ENCODE measurements at places on chromosomes 12 and 14.
A peak's percentile ranks its signal among the peaks of the same experiment; 100 is the strongest.

DNA sequence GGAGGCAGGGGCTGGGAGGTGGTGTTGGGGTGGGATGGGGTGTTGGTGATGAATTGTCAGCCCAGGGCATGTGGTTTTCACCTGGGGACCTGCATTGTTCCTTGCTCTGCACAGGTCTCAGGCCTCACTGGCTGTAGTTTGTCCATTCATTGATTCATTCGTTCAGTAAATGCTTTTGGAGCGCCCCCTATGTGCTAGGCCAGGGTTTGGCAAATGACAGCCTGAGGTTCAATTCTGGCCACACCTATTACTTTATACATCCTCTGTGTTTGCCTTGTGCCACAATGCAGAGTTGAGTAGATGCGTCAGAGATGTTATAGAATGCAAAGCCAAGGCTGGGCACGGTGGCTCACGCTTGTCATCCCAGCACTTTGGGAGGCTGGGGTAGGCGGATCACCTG lies 4.7 kb downstream of the ADCK1 start:
- peak; percentile 47 for DNase-seq

GRCh38 chr14:51328064-51328771 lies 88.2 kb downstream of the TMX1 start:
- DNase-seq: no peak

DNA sequence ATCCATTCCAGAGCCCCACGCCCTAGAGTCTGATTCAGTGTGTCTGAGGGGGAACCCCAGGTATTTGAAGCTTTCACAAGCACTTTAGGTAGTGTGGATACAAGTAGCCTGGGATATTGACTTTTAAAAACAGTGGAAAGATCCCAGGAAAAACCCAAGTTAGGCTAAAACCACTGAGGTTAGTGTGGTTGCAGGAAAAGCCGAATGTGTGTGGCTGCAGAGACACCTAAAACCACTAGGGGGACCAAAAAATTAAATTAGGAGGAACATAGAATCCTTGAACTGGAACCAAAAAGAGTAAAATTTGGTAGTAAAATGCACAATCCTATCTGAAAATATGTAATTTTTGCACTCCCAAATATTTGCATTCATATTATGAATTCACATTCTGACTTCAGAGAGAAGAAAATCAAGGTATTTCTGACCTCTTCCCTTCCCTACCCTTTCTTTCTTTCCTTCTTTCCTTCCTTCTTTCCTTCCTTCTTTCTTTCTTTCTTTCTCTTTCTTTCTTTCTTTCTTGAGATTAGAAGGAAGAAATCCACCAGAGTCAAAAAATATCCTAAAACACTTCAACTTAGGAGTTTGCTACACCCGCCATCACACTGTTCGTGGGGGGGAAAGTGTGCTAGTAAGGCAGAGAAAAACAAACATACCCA lies 37.8 kb downstream of the SLCO1A2 start:
- peak; percentile 51 for DNase-seq

DNA sequence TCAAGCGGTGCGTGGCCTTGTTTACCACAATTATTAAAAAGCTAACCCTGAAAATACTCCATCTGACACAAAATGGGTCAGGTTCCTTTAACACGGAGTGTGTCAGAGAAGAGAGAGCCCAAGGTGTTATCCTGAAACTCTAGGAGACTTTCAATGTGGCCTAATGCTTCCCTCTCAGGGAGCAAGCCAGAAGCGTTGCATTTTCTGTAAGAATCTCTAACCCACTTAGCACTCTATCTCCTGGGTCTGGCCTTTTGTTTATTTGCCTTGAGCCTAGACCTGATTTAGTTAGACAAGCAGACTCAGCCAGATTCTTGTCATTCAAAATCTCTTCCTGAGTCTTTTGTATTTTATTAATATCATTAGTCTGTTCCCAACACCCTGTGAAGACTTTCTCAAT lies 184.0 kb upstream of the SYT1 start:
- DNase-seq: no peak

DNA sequence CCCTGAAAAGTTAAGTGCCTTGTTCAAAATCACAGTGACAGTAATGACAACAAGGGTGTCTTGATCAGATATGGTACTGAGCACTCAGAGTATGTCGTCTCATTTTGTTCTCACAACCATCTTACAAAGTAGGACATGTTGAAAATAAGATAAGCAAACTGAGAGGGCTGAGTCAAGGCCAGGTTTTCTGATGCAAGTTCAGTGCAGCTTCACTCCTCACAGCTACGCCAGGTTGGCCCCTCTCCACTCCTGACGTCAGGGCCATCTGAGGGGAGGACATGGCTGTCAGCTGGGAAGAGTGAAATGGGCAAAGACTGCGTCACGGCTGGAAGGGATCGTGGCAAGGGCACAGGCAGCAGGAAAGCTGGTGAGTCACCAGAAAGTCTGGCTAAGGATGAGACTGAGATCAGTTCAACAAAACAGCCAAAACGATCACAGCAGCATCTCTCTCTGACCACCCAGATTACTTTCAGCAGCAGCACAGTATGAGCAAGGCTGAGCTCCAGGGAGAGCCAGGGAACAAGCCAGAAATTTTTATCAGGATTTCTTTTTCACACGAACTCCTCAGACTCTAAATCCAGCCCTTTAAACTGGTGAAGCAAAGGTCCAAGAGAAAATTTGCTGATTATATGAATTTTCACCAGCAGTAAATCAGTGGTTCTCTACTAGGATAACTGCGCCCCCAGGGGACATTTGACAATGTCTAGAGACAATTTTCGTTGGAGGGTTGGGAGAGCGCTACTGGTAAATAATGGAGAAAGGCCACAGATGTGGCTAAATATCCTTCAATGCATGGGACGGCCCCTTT lies 297.9 kb upstream of the AMIGO2 start:
- DNase-seq: peak; percentile 78

DNA sequence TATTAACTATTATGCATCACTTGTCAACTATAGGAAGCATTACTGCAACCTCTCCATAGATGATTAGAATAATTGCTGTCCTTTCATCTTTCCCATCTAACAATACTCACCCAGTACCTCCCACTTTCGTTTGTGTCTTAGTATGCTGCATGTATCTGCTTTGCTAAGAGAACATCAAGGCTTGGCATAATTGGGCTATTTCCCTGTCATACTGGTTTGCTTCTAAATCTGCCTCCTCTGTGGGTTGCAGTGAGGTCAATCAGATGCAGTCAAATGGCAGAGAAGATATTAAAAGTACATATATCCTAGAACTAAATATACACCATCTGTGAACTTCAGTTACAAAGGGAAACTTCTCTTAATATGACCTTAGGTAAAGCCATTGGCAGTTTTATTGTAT lies 710.8 kb downstream of the DIO2 start:
- DNase-seq: no peak

DNA sequence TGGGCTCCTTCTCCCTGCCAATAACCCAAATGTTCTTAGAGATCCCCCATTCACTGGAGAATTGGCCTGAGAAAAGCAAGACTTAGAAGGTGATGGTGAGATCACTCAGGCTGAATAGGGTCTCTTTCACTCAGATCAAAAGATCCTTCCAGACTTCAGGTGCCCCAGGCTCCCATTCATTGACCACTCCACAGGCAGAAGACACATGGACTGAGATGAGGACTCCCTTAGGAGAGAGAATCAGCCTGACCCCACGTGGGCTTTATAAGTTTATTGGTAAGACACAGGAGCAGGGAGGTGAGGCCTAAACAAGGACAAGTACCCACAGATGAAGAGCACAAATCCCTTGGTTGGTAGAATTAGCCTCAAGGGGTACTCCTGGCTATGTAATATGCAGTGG lies 6.1 kb upstream of the KRT72 start:
- no peak for DNase-seq

- no peak for DNase-seq
Observed at GRCh38 chr14:65054471-65055085, 47.7 kb downstream of the MAX start.

GRCh38 chr14:61525293-61526011 lies 169.9 kb upstream of the HIF1A start:
- DNase-seq: peak; percentile 86

- DNase-seq: no peak
Observed at GRCh38 chr14:30691751-30692398, 69.8 kb downstream of the SCFD1 start.

GRCh38 chr12:120102189-120103043 lies 14.1 kb downstream of the RAB35 start:
- no peak for DNase-seq

DNA sequence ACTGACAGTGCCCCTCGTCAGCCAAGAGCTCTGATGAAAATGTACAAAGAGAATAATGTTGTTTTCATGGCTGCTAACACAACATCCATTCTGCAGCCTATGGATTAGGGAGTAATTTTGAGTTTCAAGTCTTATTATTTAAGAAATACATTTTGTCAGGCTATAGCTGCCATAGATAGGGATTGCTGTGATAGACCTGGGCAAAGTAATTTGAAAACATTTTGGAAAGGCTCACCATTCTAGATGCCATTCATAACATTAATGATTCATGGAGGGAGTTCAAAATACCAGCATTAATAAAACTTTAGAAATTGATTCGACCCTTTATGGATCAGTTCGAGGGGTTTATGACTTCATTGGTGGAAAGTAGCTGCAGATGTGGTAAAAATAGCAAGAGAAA lies 149.8 kb downstream of the GPHN start:
- no peak for DNase-seq

GRCh38 chr12:57765003-57765697 lies 1.7 kb downstream of the CYP27B1 start:
- DNase-seq: peak; percentile 65

GRCh38 chr12:16021676-16022075 lies 110.5 kb downstream of the DERA start:
- DNase-seq: no peak

- no peak for DNase-seq
Observed at GRCh38 chr12:89451841-89452251, 72.8 kb downstream of the GALNT4 start.

DNA sequence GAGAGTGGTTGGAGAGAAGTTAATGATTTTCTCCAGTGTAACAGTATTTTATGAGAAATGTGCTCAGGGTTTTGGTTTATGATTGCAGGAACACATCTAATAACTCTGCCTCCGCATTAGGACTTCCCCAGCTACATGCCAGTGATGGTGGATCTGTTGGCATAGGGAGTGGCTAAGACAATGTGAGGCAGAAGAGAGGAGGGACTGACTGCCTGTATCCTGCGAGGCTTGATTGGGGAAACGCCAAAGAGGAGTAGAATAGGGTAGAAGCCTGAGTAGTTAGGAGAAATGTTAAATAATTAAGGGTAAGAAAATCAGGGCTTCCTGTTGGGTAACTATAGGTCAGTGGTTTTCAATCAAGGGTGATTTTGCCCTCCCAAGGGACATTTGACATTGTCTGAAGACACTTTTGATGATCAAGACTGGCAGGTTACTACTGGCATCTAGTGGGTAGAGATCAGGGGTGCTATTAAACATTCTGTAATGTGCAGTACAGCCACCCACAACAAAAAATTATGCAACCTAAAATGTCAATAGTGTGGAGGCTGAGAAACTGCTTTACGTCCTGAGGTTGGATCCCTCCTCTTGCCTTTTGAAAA lies 12.8 kb downstream of the TDG start:
- DNase-seq: no peak

All from ACHN (cell line).